Mucosa of gallbladder (tissue), 1 donor: ENCODE measurements at places on chromosomes 4 and X. TPM values are rescaled to one million over a fixed set of nuclear protein-coding genes. Genes with fewer than 3 reads are reported as not detected.

Gene TMEM47
- total RNA-seq = 27.5 TPM

Gene CDKL2
- 2.4 TPM for total RNA-seq

Gene TMEM164
- 45.8 TPM for total RNA-seq

Gene NUP62CL
- 3.2 TPM for total RNA-seq

Gene MAGEA9B
- total RNA-seq = not detected

Gene KLHL4
- total RNA-seq = 1.9 TPM

Gene SGCB
- total RNA-seq = 62.5 TPM

Gene PPP1R2C
- not detected for total RNA-seq

Gene TCP11X2
- total RNA-seq = 0.17 TPM

Gene MAGEA2B
- total RNA-seq = not detected

Gene ADRA2C
- total RNA-seq = 6.4 TPM

Gene YIPF7
- total RNA-seq = not detected

Gene MAGEB1
- not detected for total RNA-seq

Gene DSPP
- not detected for total RNA-seq

Gene TRIM61
- 2.8 TPM for total RNA-seq

Gene SNCA
- total RNA-seq = 6.1 TPM

Gene FAM47A
- not detected for total RNA-seq

Gene GATA1
- total RNA-seq = 0.98 TPM

Gene TCEAL6
- not detected for total RNA-seq

Gene SYN1
- 0.55 TPM for total RNA-seq

Gene AKAP4
- total RNA-seq = not detected

Gene SOWAHB
- 11.7 TPM for total RNA-seq

Gene DDX53
- not detected for total RNA-seq

Gene ZNF595
- total RNA-seq = 17.6 TPM

Gene ADAMTS3
- 0.40 TPM for total RNA-seq

Gene CXCL1
- total RNA-seq = 0.58 TPM

Gene FAM184B
- total RNA-seq = not detected

Gene USP53
- total RNA-seq = 21.7 TPM

Gene CLDN2
- total RNA-seq = 236 TPM

Gene TEX13C
- total RNA-seq = not detected

Gene ADGRG4
- total RNA-seq = not detected

Gene TXK
- 0.86 TPM for total RNA-seq

Gene GLRA3
- total RNA-seq = not detected

Gene TEX11
- 0.14 TPM for total RNA-seq

Gene RTL5
- total RNA-seq = 6.8 TPM

Gene NPY5R
- total RNA-seq = 0.23 TPM

Gene TBX22
- not detected for total RNA-seq

Gene TLR10
- total RNA-seq = 0.98 TPM

Gene FMR1NB
- not detected for total RNA-seq

Gene HHIP
- 9.5 TPM for total RNA-seq

Gene INTS12
- total RNA-seq = 16.3 TPM

Gene SLC2A9
- 10.4 TPM for total RNA-seq

Gene MTMR8
- total RNA-seq = 3.4 TPM

Gene MAML3
- total RNA-seq = 13.9 TPM

Gene PABPC1L2A
- not detected for total RNA-seq

Gene RPA4
- 0.98 TPM for total RNA-seq

Gene FGF5
- 0.12 TPM for total RNA-seq

Gene SPATA18
- total RNA-seq = 20.1 TPM

Gene RNF128
- 144 TPM for total RNA-seq

Gene PWWP3B
- 5.6 TPM for total RNA-seq

Gene PAGE5
- total RNA-seq = not detected
